ENCODE measurements at places on chromosomes 12 and 14.
A peak's percentile ranks its signal among the peaks of the same experiment; 100 is the strongest.

GRCh38 chr12:44858226-44858855, 17.8 kb downstream of the NELL2 start:
- no peak for DNase-seq

DNA sequence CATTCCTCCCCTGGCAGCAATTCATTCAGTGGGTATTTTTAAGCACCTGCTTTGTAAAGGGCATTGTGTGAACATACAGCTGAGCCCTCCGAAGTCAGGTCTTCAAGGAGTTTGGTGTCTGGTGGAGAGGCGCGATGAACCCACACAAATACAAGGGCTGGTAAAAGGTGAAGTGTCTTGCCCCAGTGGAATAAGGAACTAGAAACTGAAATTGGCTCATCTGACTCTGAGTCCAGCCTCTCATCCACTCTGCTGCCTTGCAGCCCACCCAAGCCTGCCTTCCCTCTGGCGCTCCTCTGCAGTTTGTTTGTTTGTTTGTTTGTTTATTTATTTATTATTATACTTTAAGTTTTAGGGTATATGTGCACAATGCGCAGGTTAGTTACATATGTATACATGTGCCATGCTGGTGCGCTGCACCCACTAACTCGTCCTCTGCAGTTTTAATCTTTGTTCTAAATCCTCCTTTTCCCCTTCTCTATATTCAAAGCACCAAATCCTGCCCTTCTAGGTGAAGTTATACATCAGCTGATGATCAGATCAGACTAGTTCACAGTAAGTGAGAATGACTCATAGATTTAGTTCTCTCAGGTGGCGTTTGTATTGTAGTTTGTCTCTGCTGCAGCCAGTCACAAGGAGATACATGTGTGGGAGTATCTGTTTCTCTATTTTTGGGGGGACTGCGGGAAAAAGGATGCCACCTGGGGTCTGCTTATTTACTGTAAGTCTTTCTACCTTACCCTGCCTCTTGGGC, 394.5 kb downstream of the APAF1 start:
- no peak for DNase-seq

DNA sequence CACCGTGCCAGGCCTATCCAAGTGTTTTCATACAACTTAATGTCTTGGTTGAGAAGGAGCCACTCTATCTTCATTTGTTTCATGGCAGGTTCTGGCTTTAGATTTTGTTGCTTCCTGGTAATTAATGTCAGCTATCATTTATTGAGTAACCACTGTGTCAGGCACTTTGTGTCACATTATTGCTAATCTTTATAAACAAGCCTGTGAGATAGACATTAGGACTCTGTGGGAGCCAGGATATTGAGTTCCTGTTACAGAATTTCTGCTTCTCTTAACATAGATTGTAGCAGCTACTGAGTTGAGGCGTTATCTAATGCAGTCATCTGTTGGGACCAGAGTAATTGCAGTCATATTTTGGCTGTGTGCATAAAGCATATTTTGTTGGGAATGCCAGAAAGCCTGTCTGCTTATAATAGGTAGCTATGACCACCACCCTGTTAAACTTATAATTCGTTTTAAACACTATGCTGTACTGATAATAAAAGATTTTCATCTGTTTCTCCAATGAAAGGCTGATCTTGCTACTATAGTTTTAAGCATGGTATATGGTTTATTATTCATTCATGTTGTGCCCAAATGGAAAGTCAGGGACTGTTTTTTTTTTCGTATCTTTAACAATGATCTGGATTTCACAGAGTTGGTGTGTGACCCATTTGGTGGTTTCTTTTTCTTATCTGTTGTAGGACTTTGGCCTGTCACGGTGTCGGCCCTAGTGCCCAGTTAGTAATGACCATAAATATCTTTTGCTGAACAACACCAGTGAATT, 432.6 kb downstream of the PCNX1 start:
- DNase-seq = no peak

- no peak for DNase-seq
Measured at GRCh38 chr12:65536351-65536750, 257.9 kb downstream of the MSRB3 start.

DNA sequence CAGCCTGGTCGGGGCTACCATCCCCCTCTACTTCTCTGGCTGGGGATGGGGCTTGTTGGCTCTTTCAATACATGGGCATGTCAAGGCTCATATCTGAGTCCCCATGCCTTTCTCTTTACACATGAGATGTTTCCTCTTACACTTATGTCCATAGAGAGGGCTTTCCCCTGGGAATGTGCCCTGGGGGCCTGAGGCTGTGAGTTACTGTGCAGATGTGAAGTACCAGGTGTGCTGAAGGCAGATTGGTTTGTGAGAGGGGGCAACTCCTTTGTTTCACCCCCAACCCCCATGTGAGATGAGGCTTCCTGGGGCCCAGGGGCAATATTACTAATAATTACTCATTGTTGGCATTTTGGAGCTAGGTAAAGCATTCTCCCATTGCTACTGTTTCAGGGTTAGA, 32.8 kb downstream of the NRXN3 start:
- no peak for DNase-seq

DNA sequence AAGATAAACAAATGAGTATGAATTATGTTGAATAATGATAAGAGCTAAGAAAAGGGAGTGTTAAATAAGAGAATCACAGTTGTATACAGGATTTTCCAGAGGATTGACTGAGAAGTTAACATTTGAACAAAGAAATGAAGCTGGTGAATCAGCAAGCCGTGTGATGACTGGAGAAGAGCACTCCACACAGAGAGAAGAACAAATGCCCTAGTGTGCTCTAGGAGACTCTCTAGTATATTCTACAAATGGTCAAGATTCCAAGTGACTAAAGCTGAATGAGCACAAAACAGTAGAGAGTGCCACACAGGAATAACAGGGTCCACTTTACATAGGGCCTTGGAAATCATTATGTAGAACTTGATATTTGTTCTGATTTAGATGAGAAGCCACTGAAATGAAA, 587.1 kb upstream of the ATXN7L3B start:
- DNase-seq = no peak

DNA sequence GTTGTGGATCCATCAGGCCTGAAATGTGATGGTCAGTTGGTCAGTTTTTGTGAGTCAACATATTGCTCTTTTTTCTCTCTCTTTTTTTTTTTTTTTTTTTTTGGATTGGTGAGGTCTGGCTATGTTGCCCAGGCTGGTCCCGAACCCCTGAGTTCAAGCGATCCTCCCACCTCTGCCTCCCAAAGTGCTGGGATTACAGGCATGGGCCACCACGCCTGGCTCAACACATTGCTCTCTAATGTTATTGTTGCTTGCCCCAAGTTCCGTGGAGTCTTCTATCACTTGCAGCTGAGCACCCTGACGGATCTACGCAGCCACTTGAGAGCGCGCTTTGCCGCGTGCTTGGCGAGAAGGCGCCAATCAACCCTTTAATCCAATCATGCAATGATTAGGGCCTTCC, 69.5 kb upstream of the DIO3 start:
- DNase-seq = no peak

DNA sequence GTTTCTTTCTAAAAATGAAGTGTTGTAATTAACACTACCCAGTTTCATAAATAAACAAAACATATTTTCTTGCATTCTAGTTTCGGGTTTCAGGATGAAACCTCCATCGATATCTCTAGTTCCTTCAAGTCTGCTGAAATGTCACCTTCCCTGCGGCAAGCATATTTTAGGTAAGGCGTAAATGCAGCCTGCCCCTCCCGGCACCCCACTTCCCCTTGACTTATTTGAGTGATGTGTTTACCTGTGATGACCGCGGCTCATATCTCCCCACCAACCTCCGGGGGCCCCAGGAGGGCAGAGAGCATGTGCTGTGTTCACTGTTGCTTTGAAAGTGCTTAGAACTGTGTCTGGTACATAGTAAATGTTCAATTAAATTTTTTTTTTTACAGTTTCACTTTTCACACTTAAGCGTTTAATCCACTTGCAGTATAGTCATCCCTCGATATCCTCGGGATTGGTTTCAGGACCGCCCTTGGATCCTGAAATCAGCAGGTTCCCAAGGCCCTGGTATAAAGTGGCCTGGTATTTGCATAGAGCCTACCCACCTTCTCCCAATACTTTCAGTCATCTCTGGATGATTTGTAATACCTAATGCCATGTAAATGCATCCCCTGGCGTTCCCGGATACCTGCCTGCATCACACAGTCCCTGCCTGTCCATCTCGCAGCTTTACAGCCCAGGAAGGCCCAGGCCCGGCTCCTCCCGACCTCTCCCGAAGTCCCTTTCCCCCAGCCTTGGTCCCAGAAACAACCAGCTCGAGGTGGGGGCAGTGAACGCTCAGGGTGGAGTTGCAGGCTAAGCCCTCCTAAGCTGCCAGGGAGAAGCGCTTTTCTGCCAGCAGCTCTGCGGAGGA, 40.2 kb upstream of the FBRSL1 start:
- no peak for DNase-seq

DNA sequence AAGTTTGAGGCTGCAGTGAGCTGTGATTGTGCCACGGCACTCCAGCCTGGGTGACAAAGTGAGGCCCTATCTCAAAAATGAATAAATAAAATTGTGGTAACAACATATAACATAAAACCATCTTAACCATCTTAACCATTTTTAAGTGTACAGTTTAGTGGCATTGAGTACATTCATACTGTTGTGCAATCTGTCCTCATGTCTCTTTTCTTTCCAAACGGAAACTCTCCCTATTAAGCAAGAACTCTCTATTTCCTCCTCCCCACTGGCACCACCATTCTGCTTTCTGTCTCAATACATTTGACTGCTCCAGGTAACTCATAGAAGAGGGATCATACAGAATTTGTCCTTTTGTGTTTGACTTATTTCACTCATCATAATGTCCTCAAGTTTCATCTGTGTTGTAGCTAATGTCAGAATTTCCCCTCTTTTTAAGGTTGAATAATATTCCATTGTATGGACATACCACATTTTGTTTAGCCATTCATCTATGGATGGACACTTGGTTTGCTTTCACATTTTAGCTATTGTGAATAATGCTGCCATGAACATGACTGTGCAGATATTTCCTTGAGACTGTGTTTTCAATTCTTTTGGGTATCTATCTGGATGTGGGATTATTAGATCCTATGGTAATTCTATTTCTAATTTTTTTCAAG, 4.4 kb upstream of the MARK3 start:
- no peak for DNase-seq

- DNase-seq = peak; percentile 70
Measured at GRCh38 chr12:92987846-92988621, 58.9 kb upstream of the EEA1 start.

DNA sequence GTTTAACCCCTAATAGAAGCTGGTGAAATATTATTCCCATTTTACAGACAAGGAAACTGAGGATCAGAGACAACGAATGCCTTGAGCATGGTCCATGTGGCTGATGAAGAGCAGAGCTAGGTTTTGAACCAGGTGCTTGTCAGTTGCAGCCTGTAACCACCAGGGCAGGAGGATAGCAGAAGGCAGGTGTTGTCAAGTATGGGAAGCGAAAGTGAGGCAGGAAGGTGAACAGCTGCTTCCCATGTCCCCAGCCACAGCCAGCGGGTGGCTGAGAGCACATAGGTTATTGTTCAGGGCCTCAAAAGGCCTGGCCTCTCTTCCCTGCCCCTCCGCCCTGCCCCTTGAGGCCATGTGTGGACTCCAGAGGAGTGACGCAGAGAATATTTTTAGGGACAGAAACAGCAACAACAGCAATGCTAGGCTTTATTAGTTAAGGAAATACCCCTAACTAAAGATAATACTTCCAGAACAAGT, 39.6 kb downstream of the IQSEC3 start:
- DNase-seq = no peak

DNA sequence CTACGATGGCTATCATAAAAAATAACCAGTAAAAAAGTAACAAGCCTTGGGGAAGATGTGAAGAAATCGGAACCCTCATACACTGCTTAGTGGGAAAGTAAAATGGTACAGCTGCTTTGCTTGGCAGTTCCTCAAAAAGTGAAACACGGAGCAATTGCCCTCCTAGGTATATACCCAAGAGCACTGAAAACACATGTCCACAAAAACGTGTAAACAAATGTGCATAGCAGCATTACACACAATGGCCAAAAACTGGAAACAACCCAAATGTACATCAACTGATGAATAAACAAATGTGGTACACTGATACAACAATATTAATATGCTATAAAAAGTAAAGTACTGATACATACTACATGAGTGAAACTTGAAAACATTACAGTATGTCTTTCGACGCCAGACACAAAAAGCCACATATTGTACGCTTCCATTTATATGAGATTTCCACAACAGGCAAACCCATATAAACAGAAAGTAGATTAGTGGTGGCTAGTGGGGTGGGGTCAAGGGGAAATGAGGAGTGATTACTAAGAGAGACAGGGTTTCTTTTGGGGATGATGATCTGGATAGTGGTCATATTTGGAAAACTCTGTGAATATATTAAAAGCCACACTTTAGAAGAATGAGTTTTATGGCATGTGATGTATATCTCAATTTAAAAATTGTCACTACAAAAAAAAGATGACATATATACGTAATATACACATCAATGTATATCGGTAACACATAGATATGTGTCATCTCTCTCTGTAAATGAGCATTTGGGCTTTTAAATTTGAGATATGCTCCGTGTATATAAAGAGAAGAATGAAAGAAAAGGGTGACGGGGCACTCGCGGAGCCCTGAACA, 996 bp downstream of the SLC41A2 start:
- no peak for DNase-seq

DNA sequence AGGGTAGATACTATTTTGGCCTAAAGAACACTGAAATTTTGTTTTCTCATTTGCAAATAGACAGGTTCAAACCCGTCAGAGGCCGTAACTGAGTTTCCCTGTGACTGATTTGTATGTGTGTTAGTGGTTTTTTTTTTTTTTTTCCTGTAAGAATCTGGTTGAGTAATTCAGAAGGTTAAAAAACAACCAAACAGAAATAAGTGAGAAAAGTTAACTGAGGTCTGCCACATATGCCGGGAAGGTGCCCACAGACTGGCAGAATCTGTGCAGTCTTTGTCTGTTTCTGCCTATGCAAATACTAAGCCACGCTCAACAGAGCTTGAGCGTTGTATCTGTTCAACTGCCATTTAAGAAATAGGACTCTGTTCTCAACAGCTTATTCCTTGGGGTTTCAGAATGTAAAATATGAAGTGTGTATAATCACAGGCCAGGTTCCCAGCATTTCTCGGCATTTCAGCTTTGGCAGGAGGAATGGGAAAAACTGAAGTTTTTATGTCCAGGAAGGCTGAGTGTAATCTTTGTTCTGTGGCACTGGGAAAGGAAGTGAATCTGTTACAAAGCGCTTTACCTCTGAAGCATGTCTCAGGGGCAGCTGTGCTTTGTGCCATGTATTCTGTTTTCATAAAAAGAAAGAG, 181.9 kb downstream of the PRKCH start:
- peak; percentile 92 for DNase-seq

DNA sequence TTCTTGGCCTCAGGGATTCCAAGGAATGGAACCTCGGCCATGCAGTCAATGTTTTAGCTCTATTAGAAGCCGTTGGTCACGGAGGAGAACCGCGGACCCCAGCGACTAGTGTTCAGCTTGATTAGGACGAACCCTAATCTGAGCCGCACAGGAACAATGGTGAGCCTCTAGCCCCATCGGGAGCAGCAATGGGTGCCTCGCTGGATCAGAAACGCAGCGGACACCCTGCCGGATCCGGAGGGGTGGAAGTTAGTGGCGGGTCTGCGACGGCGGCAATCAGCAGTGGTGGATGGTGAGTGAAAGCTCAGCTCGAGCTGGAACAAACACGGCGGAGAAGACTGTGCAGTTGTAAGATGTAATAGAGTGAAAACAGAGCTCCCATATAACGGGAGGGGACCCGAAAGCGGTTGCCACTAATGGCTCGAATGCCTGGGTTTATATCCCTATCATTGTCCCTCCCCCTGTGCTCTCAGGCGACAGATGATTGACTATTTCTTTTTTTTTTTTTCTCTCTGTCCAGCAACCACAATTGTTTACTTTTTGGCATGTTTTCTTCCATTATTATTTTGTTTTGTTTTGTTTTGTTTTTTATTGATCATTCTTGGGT, 127.7 kb downstream of the ZNF664 start:
- no peak for DNase-seq

GRCh38 chr12:52085682-52086180, 6.2 kb downstream of the SMIM41 start:
- DNase-seq = no peak

Data from activated naive CD4-positive, alpha-beta T cell treated with anti-CD3 and anti-CD28 coated beads for 36 hours (primary cell).